ENCODE measurements at places on chromosomes 11 and 22. TPM values are rescaled to one million over a fixed set of nuclear protein-coding genes. Genes with fewer than 3 reads are reported as not detected.

DNA sequence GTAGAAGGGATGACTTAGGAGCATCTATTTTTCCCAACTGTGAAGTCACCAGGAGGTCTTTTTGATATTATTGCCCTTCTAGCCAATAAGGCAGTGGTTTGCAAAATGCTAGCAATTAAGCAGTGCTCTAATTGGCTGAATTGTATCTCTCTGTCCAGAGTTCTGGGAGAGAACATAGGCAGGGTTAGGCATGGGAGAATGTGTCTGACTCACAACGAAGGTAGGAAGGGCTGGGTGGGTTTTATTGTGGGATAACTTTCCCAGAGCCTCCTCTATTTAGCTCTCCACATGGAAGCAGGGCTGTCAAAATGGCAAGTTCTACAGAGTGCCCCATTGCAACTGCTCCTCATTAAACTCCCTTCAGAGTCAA lies 415.9 kb upstream of the CADM1 start:
- H3K4me3 ChIP-seq: no peak overlapping the region
- H3K36me3 ChIP-seq: no peaks in the 10 kb centered on the region
- peaks cover 20% of the 10 kb centered on the region for H3K4me1 ChIP-seq
- H3K27ac ChIP-seq: no peak overlapping the region
- peaks cover 11% of the 10 kb centered on the region for H3K27me3 ChIP-seq

The MS4A1 gene
- not detected for total RNA-seq

- DNase-seq: peak; percentile 16
- H3K36me3 ChIP-seq: no peaks in the 10 kb centered on the region
- peaks cover 3% of the 10 kb centered on the region for H3K27me3 ChIP-seq
- H3K27ac ChIP-seq: no peak overlapping the region
- no peak overlapping the region for H3K4me3 ChIP-seq
These were observed 66.8 kb downstream of the BRD1 start for GRCh38 chr22:49760630-49761571.

The GPR83 gene
- total RNA-seq: not detected

DNA sequence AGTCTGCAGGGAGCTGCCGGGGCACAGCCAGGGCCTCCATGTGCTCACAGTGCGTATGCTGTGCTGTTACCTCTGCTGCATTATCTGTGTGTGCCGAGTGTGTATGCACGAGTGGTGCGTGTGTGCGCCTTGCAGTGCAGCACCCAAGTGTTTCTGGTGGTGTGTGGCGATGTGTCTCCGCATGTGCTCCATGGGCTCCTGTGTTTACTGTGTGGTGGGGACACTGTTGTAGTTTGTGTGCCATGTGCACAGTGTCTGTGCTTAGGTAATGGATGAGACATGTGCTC lies 31.4 kb downstream of the KCNC1 start:
- H3K4me1 ChIP-seq: no peaks in the 10 kb centered on the region
- H3K27ac ChIP-seq: no peak overlapping the region
- no peak overlapping the region for H3K4me3 ChIP-seq
- no peaks in the 10 kb centered on the region for H3K27me3 ChIP-seq
- no peaks in the 10 kb centered on the region for H3K36me3 ChIP-seq

The HOATZ gene
- total RNA-seq: not detected
